Posterior vena cava (tissue), 2 donors: ENCODE measurements at places on chromosomes 16 and 17. TPM values are rescaled to one million over a fixed set of nuclear protein-coding genes. Genes with fewer than 3 reads are reported as not detected.
A peak's percentile ranks its signal among the peaks of the same experiment; 100 is the strongest.

DNA sequence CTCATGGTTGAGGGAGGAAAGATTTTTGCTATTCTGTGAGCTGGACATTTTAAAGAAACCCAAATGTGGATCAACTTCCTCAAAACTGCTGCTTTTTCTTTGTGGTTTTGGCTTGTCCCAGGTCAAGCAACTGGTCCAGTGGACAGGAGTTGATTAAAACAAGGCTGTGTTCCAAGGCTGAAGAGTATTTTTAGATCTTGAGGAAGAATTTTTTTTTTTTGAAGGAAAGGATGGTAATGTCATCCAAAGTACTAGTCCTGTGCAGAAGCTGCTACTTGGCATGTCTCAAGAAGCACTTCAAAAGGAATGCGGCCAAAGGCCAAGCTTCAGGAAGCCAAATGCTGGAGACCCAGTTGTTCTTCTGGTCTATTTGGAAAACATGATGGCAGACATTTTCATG lies 8.0 kb upstream of the MYH2 start:
- no peak for DNase-seq

DNA sequence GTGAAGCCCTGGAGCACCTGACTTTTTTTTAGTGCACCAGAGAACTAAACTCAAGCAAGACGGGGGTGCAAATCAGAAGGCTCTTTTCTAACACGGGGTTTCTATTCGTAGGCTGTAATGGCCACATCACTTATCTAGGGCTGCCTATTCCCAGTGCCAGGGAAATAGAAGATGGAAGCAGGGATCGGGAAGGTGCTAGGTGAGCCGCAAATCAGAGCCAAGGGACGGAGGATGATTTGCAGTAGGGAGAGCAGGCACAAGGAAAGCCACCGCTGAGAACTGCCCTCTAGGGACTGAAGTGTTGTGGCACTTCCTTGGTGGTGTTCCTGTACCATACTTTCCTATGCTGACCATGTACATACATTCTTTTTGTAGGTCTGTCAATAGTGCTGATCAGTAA lies 7.8 kb upstream of the SLC46A1 start:
- DNase-seq: no peak

The ZNF747 gene
- total RNA-seq: 9.6 TPM

The MYLK3 gene
- 0.97 TPM for total RNA-seq

DNA sequence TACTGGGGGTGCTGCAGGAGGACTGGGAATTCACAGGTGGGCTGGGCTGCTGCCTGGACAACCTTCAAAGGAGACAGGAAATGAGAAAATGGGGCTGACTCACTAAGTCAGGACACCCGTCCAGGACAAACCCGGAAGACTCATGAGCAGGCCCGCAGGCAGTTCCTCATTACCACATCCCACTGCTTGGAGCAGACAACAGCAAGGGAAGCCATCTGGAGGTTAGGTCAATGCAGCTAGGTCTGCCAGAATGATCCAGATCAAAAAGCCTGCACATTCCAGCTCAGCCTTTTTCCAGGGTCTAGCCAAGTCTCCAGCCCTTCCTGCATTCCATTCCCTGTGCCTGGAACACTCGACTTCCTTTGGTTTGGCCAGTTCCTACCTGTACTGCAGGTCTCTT lies 536.5 kb upstream of the CDH11 start:
- DNase-seq: peak; percentile 74

The MT1G gene
- 14.0 TPM for total RNA-seq

DNA sequence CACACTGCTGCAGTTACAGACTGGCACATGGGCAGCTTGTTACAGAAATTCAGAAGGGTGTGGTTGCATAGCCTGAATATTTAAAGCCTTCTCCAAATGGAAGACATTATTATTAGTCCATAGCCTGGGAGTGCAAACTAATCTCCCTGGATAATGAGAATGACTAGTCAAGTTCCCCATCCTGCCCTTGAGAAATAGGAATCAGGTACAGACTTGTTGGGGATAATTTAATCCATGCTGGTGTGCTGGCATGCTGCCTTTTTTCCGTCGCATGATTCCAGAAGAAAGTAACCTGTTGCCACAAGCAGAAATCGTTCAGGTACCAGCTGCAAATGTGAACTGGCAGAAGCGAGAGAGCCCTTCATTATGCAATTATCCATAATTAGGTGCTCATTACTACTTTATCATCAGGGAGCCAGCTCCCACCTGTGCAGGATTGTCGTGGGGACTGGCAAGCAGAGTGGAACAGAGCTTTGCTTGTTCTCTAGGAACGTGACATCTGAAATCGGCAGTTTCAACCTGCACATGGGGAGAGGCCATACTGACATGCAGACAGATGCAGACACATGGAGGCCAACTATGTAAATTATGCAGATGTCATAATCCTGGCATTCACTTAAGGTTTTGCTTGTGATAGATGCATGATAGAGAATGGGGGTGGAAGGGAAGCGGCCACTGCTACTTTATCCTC lies 419.4 kb downstream of the PMP22 start:
- DNase-seq: no peak

The SPATA32 gene
- total RNA-seq: not detected

- no peak for DNase-seq
Observed at GRCh38 chr17:18172531-18173278, 10.9 kb upstream of the ALKBH5 start.

DNA sequence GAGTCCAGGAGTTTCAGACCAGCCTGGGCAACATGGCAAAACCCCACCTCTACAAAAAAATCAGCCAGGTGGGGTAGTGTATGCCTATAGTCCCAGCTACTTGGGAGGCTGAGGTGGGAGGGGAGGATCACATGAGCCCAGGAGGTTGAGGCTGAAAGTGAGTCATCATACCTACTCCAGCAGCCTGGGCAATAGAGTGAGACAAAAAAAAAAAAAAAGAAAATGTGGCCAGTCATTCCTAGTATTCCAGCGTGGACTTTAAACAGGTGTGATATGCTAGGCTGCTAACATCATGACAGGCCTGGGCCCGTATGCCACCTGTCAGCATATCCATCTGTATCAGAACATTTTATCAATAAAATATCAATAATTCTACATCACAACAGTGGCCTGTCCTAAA lies 143.3 kb downstream of the AATF start:
- no peak for DNase-seq

- DNase-seq: no peak
Observed at GRCh38 chr16:85481738-85482137, 131.4 kb upstream of the GSE1 start.

The CCDC200 gene
- total RNA-seq: not detected

GRCh38 chr17:14940108-14940937 lies 324.8 kb downstream of the PMP22 start:
- no peak for DNase-seq

DNA sequence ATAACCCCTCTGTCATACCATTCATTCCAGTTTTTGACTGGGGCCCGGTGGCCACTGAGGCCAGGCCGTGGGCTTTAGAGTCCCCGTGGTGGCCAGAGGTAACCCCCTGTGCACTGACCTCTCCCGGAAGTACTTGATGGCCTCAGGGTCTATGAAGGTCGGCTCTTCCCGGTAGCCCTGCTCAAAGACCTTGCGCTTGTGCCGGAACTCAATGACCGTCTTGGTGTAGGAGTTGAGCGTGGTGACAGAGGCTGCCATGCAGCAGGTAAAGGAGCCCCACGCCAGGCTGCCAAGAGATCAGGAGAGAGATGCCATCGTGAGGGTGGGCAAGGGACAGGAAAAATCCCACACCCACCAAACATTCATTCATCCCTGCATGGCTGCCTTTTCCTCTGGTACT lies 234.8 kb downstream of the GSG1L start:
- peak; percentile 66 for DNase-seq

The TMIGD1 gene
- not detected for total RNA-seq

The ASIC2 gene
- not detected for total RNA-seq

GRCh38 chr16:66188917-66189725 lies 177.4 kb upstream of the CDH5 start:
- DNase-seq: no peak

- DNase-seq: no peak
Observed at GRCh38 chr16:8725513-8726178, 51.2 kb downstream of the ABAT start.

The IGFALS gene
- total RNA-seq: not detected

- DNase-seq: no peak
Observed at GRCh38 chr17:13127921-13128602, 110.2 kb upstream of the ELAC2 start.

The TAT gene
- 0.09 TPM for total RNA-seq

DNA sequence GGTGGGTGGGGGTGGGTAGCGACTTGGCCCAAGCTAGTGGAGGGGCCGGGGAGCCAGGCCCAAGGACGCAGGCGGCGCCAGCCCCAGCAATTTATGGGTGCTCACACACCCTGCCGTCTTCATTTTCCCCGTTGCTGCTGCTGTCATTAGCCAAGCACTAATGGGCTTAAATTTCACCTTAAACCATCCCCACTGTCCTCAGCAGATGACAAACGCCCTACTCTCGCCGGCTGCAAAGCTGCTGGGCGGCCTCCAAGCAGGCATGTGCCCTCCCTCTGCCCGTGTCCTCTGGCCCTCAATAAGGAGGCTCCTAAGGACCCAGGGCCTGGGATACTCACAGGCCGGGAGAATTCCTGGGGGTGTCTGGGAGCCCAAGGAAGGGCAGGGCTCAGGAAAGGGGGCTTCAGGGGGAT lies 66.1 kb downstream of the SREBF1 start:
- DNase-seq: no peak

GRCh38 chr17:55555772-55556171 lies 44.5 kb upstream of the SMIM36 start:
- DNase-seq: no peak

- no peak for DNase-seq
Observed at GRCh38 chr16:57852189-57852588, 49.9 kb upstream of the KIFC3 start.

The TPSG1 gene
- total RNA-seq: 1.3 TPM

DNA sequence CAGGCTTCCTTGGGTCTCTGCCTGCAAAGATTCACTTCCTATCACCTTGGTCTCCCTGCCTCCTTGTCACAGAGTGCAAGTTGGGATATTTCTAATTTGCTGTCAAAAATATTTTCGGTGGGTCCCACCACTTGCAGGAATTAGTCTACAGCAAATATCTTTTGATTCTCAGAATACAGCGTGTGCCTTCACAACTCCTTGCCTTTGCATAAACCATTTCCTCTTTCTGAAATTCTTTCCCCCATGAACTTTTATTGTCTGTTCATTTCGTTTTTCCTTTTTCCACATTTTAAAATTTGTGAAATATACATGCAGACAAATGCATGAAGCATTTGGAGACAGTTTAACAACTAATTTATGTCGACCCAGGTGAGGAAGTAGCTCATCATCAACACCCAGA lies 60.0 kb downstream of the HS3ST3B1 start:
- DNase-seq: no peak

The LLGL2 gene
- total RNA-seq: 6.4 TPM

DNA sequence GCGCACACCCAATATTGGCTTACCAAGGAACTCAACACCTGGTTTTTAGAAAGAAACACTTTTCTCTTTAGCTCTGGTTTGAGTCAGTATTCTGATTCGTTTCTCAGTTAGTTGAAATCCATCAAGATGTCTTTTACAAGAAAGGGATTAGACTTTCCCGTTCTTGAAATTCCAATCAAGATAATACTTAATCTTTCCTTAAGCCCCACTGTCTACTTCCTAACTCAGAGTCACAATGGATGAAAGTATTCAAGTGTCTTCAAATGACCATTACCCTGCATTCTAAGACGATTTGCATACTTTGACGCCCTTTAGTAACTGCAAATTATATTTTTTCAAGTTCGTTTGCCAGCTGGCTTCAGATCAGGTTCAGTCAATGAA lies 189.8 kb downstream of the USP22 start:
- DNase-seq: no peak

GRCh38 chr17:72696721-72697120 lies 395.8 kb downstream of the SLC39A11 start:
- DNase-seq: peak; percentile 23

GRCh38 chr17:1714427-1714979 lies 4.3 kb upstream of the TLCD2 start:
- DNase-seq: peak; percentile 99

- no peak for DNase-seq
Observed at GRCh38 chr17:81859906-81860755, at the start of gene P4HB. P4HB (minus strand) TSS chr17:81860535; CDS start chr17:81860471, 64 bp downstream.

The KRTAP3-1 gene
- total RNA-seq: not detected

GRCh38 chr17:48751172-48751571 lies 22.6 kb upstream of the HOXB13 start:
- no peak for DNase-seq
